ENCODE measurements at places on chromosomes 13 and 19.

GRCh38 chr13:27083183-27083582 is 88.4 kb downstream of the USP12 start:
- no peak for DNase-seq

DNA sequence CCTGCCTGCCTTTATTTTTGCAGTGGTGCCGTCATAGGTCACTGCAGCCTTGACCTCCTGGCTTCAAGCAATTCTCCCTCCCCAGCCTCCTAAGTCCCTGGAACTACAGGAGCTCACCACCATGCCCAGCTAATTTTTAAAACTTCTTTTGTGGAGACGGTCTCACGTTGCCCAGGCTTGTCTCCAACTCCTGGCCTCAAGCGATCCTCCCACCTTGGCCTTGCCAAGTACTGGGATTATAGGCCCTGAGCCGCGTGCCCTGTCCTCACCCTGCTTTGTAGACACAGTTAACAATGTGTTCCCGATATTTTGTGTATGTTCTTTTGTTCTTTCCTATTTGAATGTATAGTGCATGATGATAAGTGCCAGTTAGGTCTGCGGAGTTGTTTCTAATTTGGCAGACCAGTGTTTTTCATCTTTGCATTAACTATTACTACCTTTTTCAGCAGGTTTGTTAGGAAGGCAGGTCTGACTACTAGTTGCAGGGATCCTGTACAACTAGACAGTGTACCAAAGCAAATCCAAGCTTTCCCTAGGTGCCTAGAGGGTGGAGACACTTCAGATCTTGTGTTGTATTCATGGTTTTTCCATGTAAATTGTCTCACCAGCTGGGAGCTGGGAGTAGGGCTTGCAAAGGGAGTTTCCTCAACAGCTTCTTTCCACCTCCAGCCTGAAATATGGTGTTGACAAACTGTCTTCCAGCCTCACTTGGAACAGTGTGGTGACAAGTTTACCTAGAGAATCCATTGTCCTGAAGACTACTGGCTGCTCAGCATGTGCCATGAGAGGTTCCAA is 9.5 kb upstream of the WTIP start:
- DNase-seq = no peak

GRCh38 chr13:43388282-43389034 is 365.1 kb downstream of the DNAJC15 start:
- no peak for DNase-seq

GRCh38 chr19:46604781-46605355 is 3.7 kb downstream of the CALM3 start:
- no peak for DNase-seq

Data from memory B cell (primary cell).